Aortic smooth muscle cell (primary cell): ENCODE measurements at places on chromosomes 1 and 21. TPM values are rescaled to one million over a fixed set of nuclear protein-coding genes. Genes with fewer than 3 reads are reported as not detected.

The KIFAP3 gene
- total RNA-seq: 36.3 and 54.9 TPM in 2 replicates

The KCNJ9 gene
- under 0.01 and 0.06 TPM in 2 replicates for total RNA-seq

The LRRC53 gene
- not detected in 2 replicates for total RNA-seq

The FAM72B gene
- 1.9 and 3.3 TPM in 2 replicates for total RNA-seq

The CAMK1G gene
- total RNA-seq: 0.13 and 0.31 TPM in 2 replicates

The CD84 gene
- under 0.01 TPM in 1 of 2 replicates, not detected in the other for total RNA-seq

The SPOCD1 gene
- 35.8 and 43.3 TPM in 2 replicates for total RNA-seq

The PDE9A gene
- 0.44 and 1.2 TPM in 2 replicates for total RNA-seq

The OR2L13 gene
- total RNA-seq: not detected in 2 replicates

The LENEP gene
- total RNA-seq: 0.66 and 0.99 TPM in 2 replicates

The PGLYRP4 gene
- total RNA-seq: not detected in 2 replicates

The DNALI1 gene
- total RNA-seq: 4.4 and 8.7 TPM in 2 replicates

The ANKRD34A gene
- 0.40 and 0.62 TPM in 2 replicates for total RNA-seq

The PTPRC gene
- 0.12 and 0.40 TPM in 2 replicates for total RNA-seq

The KRTAP25-1 gene
- total RNA-seq: not detected in 2 replicates

The TMEM61 gene
- total RNA-seq: not detected in 2 replicates

The OR2L3 gene
- not detected in 2 replicates for total RNA-seq

The EIF3I gene
- 285 and 327 TPM in 2 replicates for total RNA-seq

The LCE2C gene
- total RNA-seq: not detected in 2 replicates

The ST6GALNAC5 gene
- 0.40 and 1.1 TPM in 2 replicates for total RNA-seq

The TSPEAR gene
- total RNA-seq: not detected in 2 replicates

The ANGPTL3 gene
- total RNA-seq: not detected in 2 replicates

The CASQ1 gene
- 0.26 and 0.50 TPM in 2 replicates for total RNA-seq

The CYP4X1 gene
- 7.4 and 11.6 TPM in 2 replicates for total RNA-seq

The UBE2U gene
- total RNA-seq: 0.06 TPM in 1 of 2 replicates, not detected in the other

The F13B gene
- total RNA-seq: not detected in 2 replicates

The RGS4 gene
- total RNA-seq: 628 and 1,199 TPM in 2 replicates

The KIF26B gene
- under 0.01 and 0.19 TPM in 2 replicates for total RNA-seq

The FCRL1 gene
- not detected in 2 replicates for total RNA-seq
